Ammon's horn (tissue), 1 donor: ENCODE measurements at places on chromosomes 16 and 17.

DNA sequence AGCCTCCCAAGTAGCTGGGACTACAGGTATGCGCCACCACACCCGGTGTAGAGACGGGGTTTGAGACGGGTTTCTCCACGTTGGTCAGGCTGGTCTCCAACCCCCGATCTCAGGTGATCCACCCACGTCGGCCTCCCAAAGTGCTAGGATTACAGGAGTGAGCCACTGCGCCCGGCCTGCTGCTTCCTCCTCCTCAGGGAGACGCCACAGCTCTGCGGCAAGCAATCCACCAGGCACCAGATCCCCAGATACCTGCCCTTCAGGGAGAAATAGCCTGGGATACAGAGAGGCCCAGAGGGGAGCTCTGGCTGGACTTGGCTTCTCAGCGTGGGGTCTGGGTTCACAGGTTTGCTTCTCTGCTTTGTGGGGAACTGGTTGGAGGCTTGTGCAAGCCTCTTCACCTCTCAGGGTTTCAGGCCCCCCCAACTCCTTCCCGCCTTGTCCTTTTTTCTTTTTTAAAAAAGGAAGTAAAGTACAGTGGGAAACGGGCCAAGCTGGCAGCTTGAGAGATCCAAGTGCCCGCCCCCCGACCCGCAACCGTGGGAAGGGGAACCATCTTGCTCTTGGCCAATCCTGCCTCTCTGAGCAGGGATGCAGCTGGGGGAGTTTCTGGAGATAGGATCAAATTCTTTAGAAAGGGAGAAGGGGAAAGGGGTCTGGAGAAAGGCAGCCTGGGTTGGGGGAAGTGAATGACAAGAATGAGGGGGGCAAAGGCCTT, 2.6 kb upstream of the SPHK1 start:
- DNase-seq: no peak

GRCh38 chr17:70053241-70054234, 21.5 kb upstream of the KCNJ16 start:
- no peak for DNase-seq

- DNase-seq: no peak
These were observed 5.8 kb downstream of the NEUROD2 start for GRCh38 chr17:39601758-39602532.

- DNase-seq: peak; percentile 53
These were observed 22.3 kb downstream of the CD300LF start for GRCh38 chr17:74690409-74690825.

- no peak for DNase-seq
These were observed 20.1 kb downstream of the AP1G1 start for GRCh38 chr16:71788578-71788977.

DNA sequence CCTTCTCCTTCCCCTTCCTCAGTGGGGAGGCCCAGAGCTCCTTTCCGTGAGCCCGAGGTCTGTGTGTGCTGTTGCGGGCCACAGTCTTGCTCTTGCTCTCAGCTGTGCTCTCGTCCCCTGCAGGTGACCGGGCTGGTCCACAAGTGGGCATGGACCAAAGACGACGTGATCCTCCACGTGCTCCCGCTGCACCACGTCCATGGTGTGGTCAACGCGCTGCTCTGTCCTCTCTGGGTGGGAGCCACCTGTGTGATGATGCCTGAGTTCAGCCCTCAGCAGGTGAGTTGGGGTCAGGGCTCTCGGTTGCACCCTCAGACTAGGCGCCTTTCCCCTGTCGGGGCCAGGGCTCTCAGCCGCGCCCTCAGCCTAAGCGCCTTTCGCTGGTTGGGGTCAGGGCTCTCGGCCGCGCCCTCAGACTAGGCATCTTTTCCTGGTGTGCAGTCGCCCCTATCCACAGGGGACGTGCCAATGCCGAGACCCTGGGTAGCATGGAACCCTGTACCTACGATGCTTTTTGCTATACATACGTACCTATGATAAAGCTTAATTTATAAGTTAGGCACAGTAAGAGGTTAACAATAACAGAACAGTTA, 8.9 kb downstream of the ACSF3 start:
- DNase-seq: no peak
